PC-9 (cell line): ENCODE measurements at places on chromosomes 3 and 15.

- no peak for DNase-seq
These were observed 896.9 kb downstream of the IGSF11 start for GRCh38 chr3:118137778-118138177.

GRCh38 chr15:41891226-41891625, 2.6 kb downstream of the SPTBN5 start:
- DNase-seq = no peak

- no peak for DNase-seq
These were observed 422.2 kb upstream of the SGO1 start for GRCh38 chr3:20608054-20608738.

DNA sequence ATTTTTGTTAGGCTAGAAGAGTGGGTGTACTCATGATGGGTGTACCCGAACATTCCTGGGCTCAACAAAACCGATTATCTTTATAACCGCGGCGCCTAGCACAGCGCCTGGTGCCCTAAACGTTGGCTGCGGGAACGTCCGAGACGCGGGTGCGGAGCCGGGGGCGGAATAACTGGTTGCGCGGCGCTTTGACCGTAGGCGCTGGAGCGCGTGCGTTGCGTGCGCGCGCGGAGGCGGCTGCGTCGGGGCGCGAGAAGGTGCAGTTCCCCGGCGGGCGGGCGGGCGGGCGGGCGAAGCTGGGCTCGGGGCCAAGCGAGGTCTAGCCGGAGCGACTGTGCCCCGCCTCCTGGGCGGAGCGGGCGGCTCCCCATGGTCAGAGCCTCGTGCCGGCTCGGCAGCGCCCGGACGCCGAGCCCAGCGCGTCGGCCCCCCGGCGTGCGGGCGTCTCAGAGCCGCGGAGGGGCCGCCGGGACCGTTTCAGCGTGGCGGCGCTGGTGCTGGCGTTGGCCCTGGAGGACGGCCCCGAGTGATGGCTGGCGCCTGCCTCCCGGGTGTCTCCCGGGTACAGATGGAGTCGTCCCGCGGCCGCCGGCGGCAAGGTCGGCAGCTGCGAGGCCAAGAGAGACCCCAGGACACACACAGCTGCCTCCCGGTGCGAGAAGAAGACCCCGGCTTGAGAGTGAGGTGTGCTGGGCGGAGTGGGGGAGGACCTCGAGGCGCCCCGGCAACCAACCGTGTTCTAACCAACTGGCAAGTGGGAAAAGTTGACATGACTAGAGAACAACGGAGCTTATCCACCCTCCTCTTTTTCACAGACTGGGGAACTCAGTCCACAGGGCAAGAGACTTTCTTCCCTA, at the start of gene PLAAT1:
TSS of gene PLAAT1 (plus strand) at position 373 of the 857 bp plus-strand sequence. CDS start 14,429 bp downstream, outside the sequence.
- DNase-seq = no peak

DNA sequence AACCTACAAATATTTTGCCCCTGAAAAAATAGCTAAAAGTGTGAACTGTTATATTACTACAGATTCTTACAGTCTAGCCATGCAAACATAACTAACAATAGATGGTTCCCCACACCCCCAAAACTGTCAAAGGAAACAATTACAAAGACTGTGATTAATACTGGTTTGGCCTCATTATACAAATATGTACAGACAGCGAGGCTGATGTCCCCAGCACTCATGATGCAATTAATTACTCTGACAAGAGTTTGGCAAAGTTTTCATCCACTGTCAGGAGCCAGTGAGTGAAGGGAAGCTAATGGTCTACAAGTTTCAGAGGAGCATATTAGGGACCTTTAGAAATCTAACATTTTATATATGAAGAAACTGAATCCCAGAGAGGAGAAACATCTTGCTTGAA, 61.0 kb downstream of the HMG20A start:
- no peak for DNase-seq

- no peak for DNase-seq
These were observed 179.8 kb upstream of the SLC2A2 start for GRCh38 chr3:171206283-171206682.

- DNase-seq = no peak
These were observed 22.9 kb upstream of the FBLN2 start for GRCh38 chr3:13525827-13526625.

DNA sequence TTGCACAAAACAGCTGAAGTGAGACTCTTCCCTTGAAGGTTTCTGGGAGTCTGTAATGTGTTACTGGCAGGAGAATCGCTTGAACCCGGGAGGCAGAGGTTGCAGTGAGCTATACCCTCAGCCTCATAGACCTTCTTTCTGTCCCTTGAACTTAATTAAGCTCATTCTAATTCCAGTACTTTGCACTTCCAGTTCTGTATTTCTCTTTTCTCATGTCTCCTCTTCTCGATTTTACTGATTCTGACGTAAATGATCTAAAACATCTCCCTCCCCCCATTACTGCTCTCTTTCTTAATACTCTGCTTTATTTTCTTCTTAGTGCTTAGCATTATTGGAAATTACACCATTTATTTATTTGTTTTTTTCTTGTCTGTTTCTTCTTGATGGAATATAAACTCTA, 165.4 kb upstream of the P2RY1 start:
- no peak for DNase-seq

DNA sequence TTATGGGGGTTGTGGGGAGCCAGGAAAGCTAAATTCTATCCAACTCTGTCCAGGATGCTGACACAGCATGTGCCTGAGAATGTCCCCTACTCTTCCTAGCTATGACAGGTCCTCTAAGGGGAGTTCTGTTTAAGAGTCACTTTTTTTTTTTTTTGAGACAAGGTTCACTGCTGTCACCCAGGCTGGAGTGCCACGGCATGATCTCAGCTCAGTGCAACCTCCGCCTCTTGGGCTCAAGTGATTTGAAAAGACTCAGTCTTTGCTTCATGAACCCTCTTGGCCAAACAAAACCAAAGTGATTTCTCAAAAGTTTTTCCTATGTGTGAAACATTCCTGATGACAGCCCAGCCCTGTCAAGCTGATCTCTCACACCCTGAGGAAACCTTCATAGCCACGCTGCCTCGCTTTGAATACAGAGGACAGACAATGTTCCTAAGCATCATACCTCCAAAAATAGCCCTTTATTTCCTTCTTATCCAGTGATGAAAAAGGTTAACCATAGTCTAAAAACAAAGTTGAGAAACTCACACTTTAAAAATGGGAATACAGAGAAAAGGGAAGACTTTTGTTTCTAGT, 105.5 kb upstream of the PROK2 start:
- DNase-seq = no peak

GRCh38 chr3:194521510-194522260, 34.9 kb upstream of the ATP13A3 start:
- no peak for DNase-seq

GRCh38 chr15:23503980-23504379, 56.9 kb upstream of the GOLGA6L2 start:
- no peak for DNase-seq

DNA sequence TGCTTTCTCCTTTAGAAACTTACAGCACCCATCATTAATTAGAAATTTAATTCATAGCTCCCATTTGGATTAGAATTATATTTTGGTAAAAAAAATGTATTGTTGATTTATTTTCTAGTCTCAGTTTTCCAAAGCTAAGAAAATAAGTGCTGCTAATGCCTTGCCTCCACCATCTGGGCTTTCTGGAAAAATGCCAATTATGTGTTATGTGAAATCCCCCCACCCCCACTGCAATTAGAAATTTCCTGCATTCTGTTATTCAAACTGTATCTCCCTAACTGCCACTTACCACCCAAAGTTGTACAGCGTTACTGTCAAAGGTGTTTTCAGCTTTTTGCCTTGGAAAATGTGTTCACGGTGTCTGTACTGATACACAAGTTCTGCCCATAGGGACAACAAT, 617.2 kb upstream of the UBE2E2 start:
- DNase-seq = no peak

- DNase-seq = no peak
These were observed 54.8 kb downstream of the SRGAP3 start for GRCh38 chr3:9194509-9195184.

- no peak for DNase-seq
These were observed 7.8 kb upstream of the HDAC11 start for GRCh38 chr3:13472286-13472685.

GRCh38 chr3:54986294-54986693, 58.4 kb upstream of the LRTM1 start:
- DNase-seq = no peak

GRCh38 chr15:49813625-49814024, 192.8 kb downstream of the DTWD1 start:
- DNase-seq = no peak

DNA sequence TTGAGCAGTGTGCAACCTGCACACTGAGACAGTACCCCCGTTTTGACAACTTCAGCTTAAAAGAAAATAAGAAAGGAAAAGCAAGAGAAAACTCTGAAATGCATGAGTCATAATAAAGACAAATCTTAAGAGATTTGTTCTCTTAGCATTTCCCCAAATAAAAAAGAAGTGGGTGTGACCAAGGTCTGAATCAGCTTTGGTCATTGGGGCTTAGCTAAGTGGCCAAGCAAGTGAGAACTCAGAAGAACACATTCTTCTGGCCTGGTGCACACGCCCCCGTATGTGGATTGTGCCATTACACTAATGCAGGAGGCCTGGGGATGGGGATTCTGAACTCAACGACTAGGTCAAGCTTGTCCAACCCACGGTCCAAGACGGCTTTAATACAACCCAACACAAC, 56.9 kb upstream of the PDZRN3 start:
- DNase-seq = no peak

DNA sequence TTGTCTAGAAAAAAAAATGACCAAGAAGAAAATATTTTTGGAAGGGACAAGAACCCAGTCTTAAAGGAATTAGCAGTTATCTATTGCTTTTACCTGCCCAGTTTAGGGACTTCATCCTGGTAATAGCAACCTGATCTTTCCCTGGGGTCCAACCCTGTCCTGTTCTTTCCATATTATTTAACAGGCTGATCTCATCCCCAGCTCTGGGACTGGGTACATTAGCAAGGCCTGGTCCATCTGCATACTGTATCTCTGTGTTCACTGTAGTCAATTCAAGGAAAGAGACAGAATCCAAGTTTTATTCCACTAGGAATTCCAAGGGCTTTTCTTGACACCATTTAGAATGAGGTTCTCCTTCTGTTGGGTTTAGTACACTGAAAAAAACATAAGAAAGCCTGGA, 191.7 kb upstream of the GADL1 start:
- no peak for DNase-seq

DNA sequence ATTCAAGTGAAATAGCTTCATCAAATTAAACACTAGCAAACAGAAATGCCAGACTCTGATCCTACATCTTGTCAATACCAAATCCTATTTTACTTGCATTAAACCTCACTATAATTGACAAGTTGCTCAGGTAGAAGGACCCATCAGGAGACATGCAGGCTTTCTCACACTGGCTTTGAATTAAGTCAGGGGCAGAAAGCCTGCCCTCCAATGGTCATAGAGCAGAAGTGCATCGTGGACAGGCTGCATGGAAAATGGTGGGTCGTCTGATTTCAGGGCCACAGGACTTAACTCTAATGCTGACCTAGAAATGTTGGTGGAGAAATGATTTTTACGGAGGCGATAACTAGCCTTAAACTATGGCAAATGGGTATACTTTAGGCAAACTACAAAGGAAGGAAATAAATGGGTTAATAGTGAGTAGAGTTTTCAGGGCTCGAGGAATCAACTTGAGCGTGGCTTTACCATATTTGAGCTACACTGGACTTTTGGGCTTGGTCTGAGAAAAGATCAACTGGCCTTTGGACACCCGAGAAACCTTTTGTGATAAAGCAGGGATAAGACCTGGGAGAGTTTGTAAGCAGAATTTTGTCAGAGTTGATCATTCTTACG, 283.9 kb downstream of the GRM7 start:
- no peak for DNase-seq

- peak; percentile 57 for DNase-seq
These were observed 48.1 kb upstream of the FRMD4B start for GRCh38 chr3:69433969-69434325.

DNA sequence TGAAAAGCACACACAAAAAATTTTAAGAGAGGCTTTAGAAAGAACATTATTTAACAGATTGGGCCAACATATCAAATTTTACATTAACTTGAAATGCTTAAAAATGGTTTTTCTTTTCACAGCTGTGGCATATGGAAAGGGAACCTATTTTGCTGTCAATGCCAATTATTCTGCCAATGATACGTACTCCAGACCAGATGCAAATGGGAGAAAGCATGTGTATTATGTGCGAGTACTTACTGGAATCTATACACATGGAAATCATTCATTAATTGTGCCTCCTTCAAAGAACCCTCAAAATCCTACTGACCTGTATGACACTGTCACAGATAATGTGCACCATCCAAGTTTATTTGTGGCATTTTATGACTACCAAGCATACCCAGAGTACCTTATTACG, 47.5 kb downstream of the PARP14 start:
- DNase-seq = no peak

DNA sequence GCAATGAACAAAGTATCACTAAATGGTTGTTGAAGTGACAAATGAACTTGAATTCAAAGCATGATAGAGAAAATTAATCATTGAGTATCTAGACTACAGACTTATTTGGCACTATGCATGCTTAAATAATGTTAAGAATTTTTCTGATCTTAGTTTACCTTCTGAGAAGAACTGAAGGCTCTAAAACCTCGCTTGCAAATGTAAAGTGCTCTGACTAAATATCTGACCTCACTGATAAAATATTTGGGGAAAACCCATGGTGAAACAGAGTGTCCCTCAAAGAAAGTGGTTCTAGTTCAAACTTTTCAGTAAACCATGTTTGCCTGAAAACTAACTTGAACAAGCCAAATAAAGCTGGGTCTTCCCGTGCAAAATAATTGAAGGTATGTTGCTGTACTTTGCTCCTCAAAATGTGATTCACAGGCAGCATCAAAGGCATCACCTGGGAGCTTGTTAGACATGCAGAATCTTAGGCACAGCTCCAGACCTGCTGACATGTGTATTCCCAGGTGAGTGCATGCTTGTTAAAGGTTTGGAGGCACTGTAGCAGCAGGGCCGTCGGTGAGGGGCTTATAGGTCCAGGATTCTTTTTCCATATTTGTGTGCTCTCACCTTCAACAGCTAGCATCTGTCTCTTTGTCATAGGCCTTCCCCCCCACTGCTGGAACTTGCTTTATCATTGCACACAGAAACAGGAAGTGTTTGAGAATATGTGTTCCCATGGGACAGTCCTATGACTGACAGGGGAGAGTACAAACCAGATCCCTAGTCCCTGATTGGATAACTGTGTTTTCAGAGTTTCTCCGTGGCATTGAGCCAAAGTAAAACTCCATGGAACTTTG, 524.2 kb upstream of the LMCD1 start:
- DNase-seq = no peak

DNA sequence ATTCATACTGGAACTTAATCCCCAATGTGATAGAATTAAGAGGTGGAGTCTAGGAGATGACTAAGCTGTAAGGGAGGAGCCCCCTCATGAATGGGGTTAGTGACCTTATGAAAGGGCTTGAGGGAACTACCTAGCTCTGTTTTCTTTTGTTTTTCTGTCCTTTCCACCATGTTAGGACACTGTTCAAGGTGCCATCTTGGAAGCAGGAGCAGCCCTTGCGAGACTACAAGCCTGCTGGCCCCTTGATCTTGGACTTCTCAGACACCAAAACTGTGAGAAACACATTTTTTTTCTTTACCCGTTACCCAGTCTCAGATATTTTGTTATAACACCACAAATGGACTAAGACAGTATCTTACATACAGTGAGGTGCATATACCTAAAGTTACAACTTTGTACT, 26.5 kb downstream of the GOLGA6A start:
- no peak for DNase-seq

GRCh38 chr3:157247391-157247790, 87.4 kb upstream of the CCNL1 start:
- no peak for DNase-seq
